ENCODE measurements at places on chromosomes 2 and 18. TPM values are rescaled to one million over a fixed set of nuclear protein-coding genes. Genes with fewer than 3 reads are reported as not detected.

The SS18 gene
- 51.2 TPM for total RNA-seq

The ALPP gene
- 0.09 TPM for total RNA-seq

The MAP4K4 gene
- total RNA-seq, result 30.9 TPM

The ADRA2B gene
- 0.28 TPM for total RNA-seq

The ASB18 gene
- not detected for total RNA-seq

Measured in thymus (tissue), 14 donors.